Testis (tissue), 5 donors: ENCODE measurements at places on chromosomes 7 and 10. TPM values are rescaled to one million over a fixed set of nuclear protein-coding genes. Genes with fewer than 3 reads are reported as not detected.

GRCh38 chr7:74349621-74350020 is 60.4 kb downstream of the CLIP2 start:
- no peak for DNase-seq

GRCh38 chr7:136063326-136063666 is 86.1 kb upstream of the MTPN start:
- DNase-seq: no peak

DNA sequence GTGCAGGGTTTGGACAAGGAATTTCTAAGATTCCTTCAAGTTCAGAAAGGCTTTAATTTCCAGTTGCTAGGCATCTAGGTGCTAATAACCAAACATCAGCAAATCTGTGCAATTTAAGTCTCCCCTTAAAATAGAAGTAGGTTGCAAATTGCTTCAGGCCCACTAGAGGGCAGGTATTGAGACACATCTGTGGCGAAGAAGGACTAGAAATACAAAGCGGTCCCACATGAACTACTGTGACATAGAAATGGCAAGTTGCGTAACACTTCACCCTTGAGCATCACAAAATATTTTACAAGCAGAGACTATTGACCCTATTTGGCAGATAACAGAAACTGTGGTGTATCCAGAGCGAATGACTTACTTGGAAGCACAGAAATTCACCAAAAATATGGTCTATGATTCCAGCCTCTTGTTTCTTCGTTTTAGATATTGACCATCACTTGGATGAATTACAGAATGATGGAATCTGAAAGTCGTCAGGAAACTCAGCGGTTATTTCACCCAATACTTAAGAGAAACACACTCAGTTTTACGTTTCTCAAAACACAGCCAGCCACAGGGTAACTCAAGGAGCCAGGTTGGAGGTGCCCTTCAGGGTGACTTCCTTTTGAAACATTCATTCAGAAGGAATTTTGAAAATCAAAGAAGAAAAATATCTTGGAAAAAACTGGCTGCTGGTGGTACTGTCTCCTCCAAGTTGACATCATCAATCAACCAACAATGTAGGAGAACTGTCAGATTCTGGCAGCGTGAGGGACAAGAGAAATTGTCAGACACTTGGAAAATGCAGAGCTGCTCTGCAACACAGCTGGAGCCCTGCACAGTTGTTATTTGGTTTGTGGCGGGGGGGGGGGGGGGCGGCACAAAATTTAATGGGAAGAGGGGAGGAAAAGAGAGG is 256.3 kb upstream of the MINDY3 start:
- peak; percentile 19 for DNase-seq

Gene ZNF736
- total RNA-seq: 56.3 TPM

- no peak for DNase-seq
These were observed 295.2 kb upstream of the ZNF32 start for GRCh38 chr10:43943818-43944360.

DNA sequence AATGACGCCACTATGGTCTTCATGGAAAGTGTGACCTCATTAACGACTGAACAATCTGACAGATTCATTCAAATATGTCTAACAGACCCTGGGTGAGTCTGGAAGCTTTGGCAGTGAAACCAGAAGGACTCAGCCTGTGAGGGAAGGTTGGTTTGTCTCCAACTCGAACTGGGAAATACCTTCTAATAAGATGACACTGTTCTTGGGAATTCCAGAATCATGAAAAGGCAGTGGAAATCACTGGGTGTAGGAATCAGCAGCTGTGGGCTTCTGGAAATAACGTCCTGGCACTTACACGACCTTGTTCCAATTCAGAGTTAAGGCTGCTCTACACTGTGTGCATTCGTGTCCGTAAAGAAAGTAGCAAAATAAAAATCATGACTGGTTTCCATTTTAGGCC is 75.1 kb downstream of the DGKI start:
- no peak for DNase-seq

Gene ZNF488
- total RNA-seq: 2.7 TPM

GRCh38 chr7:68789597-68789996 is 808.7 kb upstream of the AUTS2 start:
- DNase-seq: no peak

DNA sequence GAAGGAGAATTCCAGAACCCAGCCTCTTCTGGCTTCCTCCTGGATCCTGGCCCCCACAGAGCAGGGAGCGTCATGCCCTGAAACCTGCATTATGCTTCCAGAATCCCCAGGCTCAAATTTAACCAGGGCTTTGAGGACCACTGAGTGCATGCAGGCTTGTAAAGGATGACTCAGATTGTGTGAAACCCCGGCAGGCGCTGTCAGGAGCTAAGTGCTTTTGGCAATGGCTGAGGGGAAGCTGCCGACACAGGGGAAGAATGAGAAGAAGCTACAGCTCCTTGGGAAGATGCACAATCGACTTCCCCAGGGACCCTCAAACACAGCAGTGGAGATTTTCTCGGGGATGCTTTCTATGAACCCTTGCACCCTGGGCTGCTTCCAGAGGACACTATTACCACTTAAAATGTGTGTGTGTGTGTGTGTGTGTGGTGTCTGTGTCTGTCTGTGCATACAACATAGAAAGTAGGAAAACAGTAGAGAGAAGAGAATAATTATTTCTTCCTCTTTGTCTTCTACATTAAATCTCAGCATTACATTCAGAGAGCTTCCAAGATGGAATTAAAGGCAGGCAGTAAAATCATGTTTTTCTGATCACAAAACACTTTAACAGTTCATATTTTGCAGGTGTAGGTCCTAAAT is 183.5 kb upstream of the INHBA start:
- no peak for DNase-seq

DNA sequence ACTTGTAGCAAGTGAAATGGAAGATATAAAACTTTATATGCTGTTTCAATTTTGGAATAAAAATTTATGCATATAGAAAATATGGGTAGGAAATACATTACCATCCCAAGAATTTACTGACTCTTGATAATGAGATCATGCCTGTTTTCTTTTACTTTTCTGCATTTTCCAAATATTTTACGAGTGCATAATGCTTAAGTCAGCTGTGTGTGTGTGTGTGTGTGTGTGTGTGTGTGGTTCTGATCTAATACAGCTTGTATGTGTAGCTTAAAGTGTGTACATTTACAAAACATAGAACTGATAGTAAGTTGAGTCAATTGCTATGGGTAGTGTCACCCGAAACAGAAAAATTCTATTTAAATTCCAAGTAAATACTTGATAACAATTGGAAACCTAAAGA is 315.9 kb upstream of the LRRN3 start:
- no peak for DNase-seq

GRCh38 chr10:47092831-47093230 is 181.6 kb downstream of the PTPN20 start:
- no peak for DNase-seq
